ENCODE measurements at places on chromosomes 16 and 17. TPM values are rescaled to one million over a fixed set of nuclear protein-coding genes. Genes with fewer than 3 reads are reported as not detected.

Gene KCNH6
- not detected for total RNA-seq

- H3K4me3 ChIP-seq, result no peak overlapping the region
- peaks cover 19% of the 10 kb centered on the region for H3K4me1 ChIP-seq
- no peaks in the 10 kb centered on the region for H3K27me3 ChIP-seq
- no peaks in the 10 kb centered on the region for H3K36me3 ChIP-seq
Measured at GRCh38 chr16:87584271-87584670, 18.0 kb upstream of the JPH3 start.

DNA sequence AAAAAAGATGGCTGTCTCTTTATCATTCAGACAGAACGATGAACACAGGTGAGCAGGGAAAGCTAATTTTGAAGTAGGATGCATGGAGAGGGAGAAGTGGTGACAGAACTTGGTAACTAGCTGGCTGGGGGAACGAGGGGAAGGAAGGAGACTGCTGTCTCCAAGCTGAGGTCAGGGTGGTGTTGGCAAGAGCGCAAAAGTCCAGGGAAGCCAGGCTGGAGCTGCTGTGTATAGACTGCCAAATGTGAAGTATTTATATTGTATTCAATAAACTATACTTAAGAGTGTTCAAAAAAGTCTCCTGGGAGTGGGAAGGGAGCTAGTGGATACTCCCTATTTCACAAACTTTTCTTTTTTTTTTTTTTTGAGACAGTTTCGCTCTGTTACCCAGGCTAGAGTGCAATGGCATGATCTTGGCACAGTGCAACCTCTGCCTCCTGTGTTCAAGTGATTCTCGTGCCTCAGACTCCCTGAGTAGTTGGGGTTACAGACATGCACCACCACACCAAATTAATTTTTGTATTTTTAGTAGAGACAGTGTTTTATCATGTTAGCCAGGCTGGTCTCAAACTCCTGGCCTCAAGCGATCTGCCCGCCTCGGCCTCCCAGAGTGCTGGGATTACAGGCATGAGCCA, 8.2 kb downstream of the TMEM106A start:
- H3K36me3 ChIP-seq, result peaks cover 2% of the 10 kb centered on the region
- no peak overlapping the region for H3K4me3 ChIP-seq
- DNase-seq, result no peak
- peaks cover 18% of the 10 kb centered on the region for H3K4me1 ChIP-seq

- H3K36me3 ChIP-seq, result no peaks in the 10 kb centered on the region
- no peak for DNase-seq
- no peak overlapping the region for H3K4me3 ChIP-seq
Measured at GRCh38 chr16:87604634-87605111, 2.4 kb downstream of the JPH3 start.

Gene TMEM92
- total RNA-seq, result 14.6 TPM

- no peak overlapping the region for H3K4me3 ChIP-seq
- no peaks in the 10 kb centered on the region for H3K4me1 ChIP-seq
- no peak for DNase-seq
- H3K27ac ChIP-seq, result no peak overlapping the region
- H3K36me3 ChIP-seq, result no peaks in the 10 kb centered on the region
Measured at GRCh38 chr17:73562896-73563295, 81.3 kb downstream of the SDK2 start.

Gene C16orf54
- not detected for total RNA-seq

GRCh38 chr17:66975614-66976378, 11.3 kb downstream of the CACNG4 start:
- no peak overlapping the region for H3K27ac ChIP-seq
- H3K27me3 ChIP-seq, result no peaks in the 10 kb centered on the region
- no peaks in the 10 kb centered on the region for H3K36me3 ChIP-seq
- DNase-seq, result peak; percentile 68
- H3K4me1 ChIP-seq, result peaks cover 26% of the 10 kb centered on the region

Gene HSF4
- 52.0 TPM for total RNA-seq

Gene FAM20A
- total RNA-seq, result 0.44 TPM

- H3K36me3 ChIP-seq, result no peaks in the 10 kb centered on the region
- DNase-seq, result no peak
- peaks cover 4% of the 10 kb centered on the region for H3K4me1 ChIP-seq
- no peaks in the 10 kb centered on the region for H3K27me3 ChIP-seq
Measured at GRCh38 chr17:21272881-21273792, 11.4 kb upstream of the MAP2K3 start.

- peak overlapping the region; percentile 43 for H3K4me3 ChIP-seq
- no peaks in the 10 kb centered on the region for H3K27me3 ChIP-seq
- no peaks in the 10 kb centered on the region for H3K36me3 ChIP-seq
- H3K4me1 ChIP-seq, result peaks cover 13% of the 10 kb centered on the region
- H3K27ac ChIP-seq, result no peak overlapping the region
Measured at GRCh38 chr17:78341559-78342448, 18.1 kb downstream of the SOCS3 start.

GRCh38 chr17:40722241-40722640, 18.7 kb upstream of the KRT24 start:
- DNase-seq, result no peak
- H3K4me3 ChIP-seq, result no peak overlapping the region
- no peaks in the 10 kb centered on the region for H3K36me3 ChIP-seq
- H3K27me3 ChIP-seq, result no peaks in the 10 kb centered on the region
- H3K4me1 ChIP-seq, result no peaks in the 10 kb centered on the region

Gene GALR2
- 0.79 TPM for total RNA-seq

DNA sequence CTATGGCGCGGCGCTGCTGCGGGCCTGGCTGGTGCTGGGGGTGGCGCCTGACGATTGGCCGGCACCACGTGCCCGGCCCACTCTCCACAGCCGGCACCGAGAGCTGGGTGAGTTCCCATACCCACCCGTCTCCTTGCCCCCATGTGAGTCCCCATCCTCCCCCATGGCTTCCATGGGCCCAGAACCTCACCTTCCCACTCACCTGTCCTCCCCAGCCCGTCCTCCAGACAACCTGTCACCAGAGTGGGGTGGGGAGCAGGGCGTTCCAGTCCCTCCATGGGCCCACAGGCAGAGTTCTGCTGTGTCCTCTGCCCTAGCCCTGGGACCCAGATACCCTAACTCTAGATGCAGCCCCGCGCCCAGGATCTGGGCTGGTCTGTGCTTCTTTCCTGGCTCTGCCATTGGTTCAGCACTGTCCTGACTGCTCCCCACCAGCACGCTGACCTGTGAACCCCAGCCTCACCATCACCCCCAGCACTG, 5.5 kb downstream of the ARMC5 start:
- H3K36me3 ChIP-seq, result peaks cover 1% of the 10 kb centered on the region
- peaks cover 6% of the 10 kb centered on the region for H3K4me1 ChIP-seq
- no peak for DNase-seq
- no peak overlapping the region for H3K4me3 ChIP-seq
- no peak overlapping the region for H3K27ac ChIP-seq
- no peaks in the 10 kb centered on the region for H3K27me3 ChIP-seq

GRCh38 chr16:715477-716199, 720 bp downstream of the METRN start:
- peaks cover 33% of the 10 kb centered on the region for H3K4me1 ChIP-seq
- peak overlapping the region; percentile 71 for H3K4me3 ChIP-seq
- H3K27me3 ChIP-seq, result no peaks in the 10 kb centered on the region
- no peak overlapping the region for H3K27ac ChIP-seq
- DNase-seq, result peak; percentile 60

Gene CD300A
- total RNA-seq, result not detected

Gene MT1M
- not detected for total RNA-seq

- H3K4me3 ChIP-seq, result no peak overlapping the region
- no peak for DNase-seq
- no peaks in the 10 kb centered on the region for H3K36me3 ChIP-seq
- peaks cover 40% of the 10 kb centered on the region for H3K4me1 ChIP-seq
- H3K27ac ChIP-seq, result peak overlapping the region; percentile 96
Measured at GRCh38 chr17:78883089-78883532, 19.9 kb downstream of the CEP295NL start.

Gene MT3
- not detected for total RNA-seq

Gene KRTAP9-4
- total RNA-seq, result not detected

GRCh38 chr17:71273441-71273840, 847.4 kb upstream of the SOX9 start:
- H3K4me1 ChIP-seq, result no peaks in the 10 kb centered on the region
- no peaks in the 10 kb centered on the region for H3K27me3 ChIP-seq
- H3K27ac ChIP-seq, result no peak overlapping the region
- no peak for DNase-seq

DNA sequence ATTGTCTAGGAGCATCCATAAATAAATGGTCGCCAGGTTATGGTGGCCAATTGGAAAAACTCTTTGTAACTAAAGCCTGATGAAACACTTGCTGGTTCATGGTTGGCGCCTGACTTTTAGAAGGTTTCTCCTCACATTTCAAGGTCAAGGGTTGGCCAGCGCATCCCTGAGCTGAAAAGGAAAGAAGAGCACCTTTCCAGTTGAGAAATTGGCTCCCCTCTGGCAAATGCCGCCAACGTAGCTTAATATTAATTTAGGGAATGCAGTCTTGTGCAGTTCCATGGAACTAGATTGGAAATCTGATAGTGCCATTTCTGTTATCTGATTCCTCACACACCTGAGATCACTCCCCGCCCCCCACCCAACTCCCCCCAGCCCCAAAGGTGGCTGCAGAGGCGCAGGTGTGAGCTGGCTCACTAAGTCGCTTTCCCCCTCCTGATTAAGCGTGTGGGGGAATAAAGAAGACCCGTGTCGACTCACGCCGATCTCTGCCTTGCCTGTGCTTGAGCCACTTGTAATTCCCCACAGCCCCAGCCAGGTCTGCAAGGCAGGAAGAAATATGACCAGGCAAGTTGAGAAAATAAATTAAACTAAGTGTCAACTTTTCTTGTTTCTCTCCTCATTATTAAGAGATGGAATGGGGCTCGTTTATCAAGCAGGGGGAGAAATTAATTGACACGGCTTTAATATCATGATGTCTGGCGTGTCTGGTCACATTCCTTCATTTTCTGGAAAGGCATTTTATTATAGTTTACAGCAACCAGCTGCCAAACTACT, 157.7 kb downstream of the CCDC182 start:
- H3K36me3 ChIP-seq, result no peaks in the 10 kb centered on the region
- H3K4me3 ChIP-seq, result no peak overlapping the region
- H3K27ac ChIP-seq, result no peak overlapping the region
- H3K27me3 ChIP-seq, result no peaks in the 10 kb centered on the region
- no peak for DNase-seq

DNA sequence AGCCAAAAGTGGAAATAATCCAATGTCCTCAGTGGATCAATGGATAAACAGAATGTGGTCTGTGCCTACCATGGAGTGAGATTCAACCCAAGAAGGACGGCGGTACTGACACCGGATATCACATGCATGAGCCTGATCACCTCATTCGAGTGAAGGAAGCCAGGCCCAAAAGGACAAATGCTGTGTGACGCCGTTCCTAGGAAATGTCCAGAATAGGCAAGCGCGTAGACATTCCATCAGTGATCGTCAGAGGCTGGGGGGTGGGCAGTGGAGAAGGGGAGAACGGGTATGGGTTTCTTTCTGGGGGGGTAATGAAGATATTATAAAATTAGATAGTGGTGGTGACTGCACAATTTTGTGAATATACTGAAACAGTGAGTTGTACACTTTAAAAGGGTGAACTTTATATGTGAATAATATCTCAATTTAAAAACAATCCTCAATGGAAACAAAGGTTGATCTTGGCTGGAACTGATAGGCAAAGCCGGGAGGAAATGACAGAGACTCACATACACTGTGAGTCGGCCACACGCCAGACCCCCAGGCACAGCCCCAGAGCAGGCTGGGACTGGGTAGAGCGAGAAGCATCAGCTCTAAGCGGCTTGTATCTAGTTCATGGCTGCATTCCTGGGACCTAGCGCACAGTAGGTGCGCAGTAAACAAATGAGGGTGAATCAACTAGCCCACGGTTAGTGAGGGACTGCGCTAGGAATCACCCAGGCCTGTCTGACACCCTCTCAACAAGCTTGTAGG, 3.5 kb downstream of the DBNDD1 start:
- no peak overlapping the region for H3K4me3 ChIP-seq
- no peak for DNase-seq
- H3K36me3 ChIP-seq, result no peaks in the 10 kb centered on the region
- H3K27ac ChIP-seq, result no peak overlapping the region
- peaks cover 17% of the 10 kb centered on the region for H3K4me1 ChIP-seq

DNA sequence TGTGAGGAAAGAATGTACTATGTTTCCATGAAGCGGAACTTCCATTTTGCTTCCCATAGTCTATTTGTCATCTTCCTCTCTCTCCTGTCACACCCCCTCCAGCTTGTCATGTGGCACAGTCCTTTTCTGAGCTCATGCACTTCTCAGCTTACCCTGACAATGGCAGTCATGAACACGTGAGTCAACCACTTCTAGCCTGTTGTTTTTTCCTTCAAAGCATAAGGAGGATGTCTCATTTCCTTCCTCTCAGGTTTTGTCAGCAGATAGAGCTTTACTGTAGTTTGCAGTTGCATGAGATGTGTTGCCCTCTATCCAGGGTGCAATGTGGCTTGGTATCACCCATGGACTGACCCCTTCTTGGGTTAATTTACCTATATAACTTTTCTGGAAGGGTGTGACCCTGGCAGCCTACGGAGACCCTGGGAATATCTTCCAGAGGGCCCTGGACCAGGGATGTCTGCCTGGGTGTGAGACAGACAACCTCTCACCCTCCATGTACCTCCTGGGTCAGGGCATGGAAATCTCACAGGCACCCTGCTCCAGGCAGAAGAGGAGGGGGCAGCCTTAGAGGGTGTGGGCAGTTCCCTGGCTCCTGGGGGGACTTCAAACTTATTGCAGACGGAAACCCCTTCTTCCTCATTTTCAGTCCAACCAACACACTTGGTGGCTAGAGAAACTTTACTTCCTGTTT, 4.0 kb upstream of the ZNF267 start:
- H3K27ac ChIP-seq, result no peak overlapping the region
- H3K4me3 ChIP-seq, result no peak overlapping the region
- peaks cover 3% of the 10 kb centered on the region for H3K4me1 ChIP-seq

Gene DHRS11
- total RNA-seq, result 44.7 TPM

- H3K4me3 ChIP-seq, result no peak overlapping the region
- H3K27ac ChIP-seq, result no peak overlapping the region
- peaks cover 10% of the 10 kb centered on the region for H3K36me3 ChIP-seq
- H3K27me3 ChIP-seq, result no peaks in the 10 kb centered on the region
Measured at GRCh38 chr17:35132816-35133550, 9.1 kb downstream of the NLE1 start.

Gene FBXW10B
- not detected for total RNA-seq

DNA sequence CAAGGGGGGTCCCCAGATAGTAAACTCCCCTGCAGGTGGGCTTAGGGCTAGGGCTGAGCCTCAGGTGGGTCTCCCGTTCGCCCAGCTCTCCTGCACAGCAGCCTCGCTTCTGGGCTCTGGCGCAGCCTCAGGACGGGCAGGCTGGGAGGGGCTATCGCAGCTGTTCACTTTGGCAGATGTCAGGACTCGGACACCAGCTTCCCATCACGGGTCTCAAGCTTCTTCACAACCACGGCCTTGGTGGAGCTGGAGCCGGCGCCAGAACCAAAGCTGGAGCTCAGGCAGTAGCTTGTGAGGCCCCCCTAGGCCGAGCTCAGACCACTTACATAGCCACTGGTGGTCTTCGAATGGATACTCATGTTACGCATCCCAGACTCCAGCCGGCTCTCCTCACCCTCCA, 26.0 kb downstream of the CLEC3A start:
- no peak for DNase-seq
- peaks cover 16% of the 10 kb centered on the region for H3K4me1 ChIP-seq
- H3K27me3 ChIP-seq, result no peaks in the 10 kb centered on the region
- no peaks in the 10 kb centered on the region for H3K36me3 ChIP-seq

Data from Caco-2 (cell line).